ENCODE measurements at places on chromosomes 1 and 21.

GRCh38 chr21:45998871-45999580, 17.5 kb downstream of the COL6A1 start:
- no peak for DNase-seq

GRCh38 chr1:10361515-10361914, 37.3 kb upstream of the PGD start:
- DNase-seq, result no peak

GRCh38 chr1:200262326-200262965, 147.4 kb downstream of the ZNF281 start:
- DNase-seq, result no peak

- no peak for DNase-seq
These were observed 74.1 kb downstream of the AJAP1 start for GRCh38 chr1:4728319-4729089.

GRCh38 chr1:164712131-164713036, 153.4 kb downstream of the PBX1 start:
- DNase-seq, result peak; percentile 65

DNA sequence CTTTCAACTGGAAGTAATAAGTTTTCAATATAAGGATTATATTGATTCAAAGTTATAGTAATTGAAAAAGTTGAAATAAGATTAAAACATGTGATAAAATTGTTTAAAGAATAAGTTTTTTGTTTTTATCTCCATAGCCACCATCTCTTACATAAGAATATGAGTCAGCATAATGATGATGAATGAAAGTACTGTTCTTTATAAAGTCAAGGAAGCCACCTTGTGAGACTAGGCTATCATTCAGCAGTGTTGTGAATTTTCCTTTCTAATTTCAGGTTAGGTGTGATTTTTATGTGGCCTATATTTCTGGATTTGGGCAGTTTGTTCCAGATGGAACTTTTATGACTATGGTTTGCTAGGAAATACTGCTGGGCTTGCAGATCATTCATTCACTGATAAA, 22.4 kb upstream of the ASB17 start:
- no peak for DNase-seq

DNA sequence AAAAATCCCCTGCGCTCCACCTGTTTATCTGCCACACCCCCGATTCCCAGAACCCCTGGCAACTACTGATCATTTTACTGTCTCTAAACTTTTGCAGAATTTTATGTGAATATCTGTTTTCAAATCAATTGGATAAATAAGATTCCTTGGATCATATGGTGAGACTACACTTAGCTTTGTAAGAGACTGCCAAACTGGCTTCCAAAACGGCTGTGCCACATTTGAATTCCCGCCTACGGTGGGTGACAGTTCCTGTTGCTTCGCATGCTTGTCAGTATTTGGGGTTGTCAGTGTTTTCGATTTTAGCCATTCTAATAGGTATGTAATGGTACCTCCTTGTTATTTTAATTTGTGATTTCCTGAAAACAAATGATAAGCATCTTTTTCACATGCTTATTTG, 22.7 kb upstream of the FMN2 start:
- DNase-seq, result no peak

DNA sequence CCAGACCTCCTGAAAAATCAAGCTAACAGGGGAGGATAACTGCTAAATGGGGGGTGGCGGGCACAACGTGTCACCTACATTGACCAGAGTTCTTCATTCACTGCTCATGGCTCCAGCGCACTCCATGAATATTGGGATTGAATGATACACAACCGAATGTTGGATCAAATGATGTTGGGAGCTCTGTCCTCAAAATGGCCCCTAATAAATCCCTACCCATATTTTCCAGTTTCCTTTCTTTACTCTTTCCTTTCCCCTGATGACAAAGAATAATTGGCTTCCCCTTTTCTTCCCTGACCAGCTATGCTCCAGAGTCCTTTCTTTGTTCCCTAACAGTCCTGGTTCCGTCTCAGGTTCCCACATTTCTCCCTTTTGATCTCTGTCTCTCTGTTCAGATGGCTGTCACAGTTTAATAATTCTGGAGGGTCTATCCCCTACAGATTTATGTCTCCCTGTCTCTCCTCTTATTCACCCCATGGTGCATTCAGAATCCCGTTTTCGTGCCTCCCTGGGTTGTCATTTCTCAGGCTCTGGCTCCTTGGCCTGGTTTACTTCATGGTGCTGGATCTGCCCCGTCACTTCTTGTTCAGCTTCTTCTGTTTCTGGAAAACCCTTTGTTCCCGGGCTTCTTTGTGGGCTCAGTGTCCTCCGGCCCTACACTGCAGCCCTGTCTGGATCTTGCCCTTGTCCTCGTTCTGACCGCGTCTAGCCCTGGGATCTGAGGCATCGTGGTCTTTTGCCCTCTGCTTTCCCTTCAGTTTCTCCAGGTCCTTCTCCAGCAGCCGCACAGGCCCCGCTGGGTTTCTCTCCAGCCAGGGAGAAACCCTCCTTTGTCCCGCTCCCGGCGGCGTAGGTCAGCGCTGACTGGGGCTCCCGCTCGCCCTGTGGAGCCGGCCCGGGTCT, 78.3 kb downstream of the NDUFS5 start:
- peak; percentile 48 for DNase-seq

GRCh38 chr1:53641481-53642214, 97.3 kb downstream of the GLIS1 start:
- no peak for DNase-seq

DNA sequence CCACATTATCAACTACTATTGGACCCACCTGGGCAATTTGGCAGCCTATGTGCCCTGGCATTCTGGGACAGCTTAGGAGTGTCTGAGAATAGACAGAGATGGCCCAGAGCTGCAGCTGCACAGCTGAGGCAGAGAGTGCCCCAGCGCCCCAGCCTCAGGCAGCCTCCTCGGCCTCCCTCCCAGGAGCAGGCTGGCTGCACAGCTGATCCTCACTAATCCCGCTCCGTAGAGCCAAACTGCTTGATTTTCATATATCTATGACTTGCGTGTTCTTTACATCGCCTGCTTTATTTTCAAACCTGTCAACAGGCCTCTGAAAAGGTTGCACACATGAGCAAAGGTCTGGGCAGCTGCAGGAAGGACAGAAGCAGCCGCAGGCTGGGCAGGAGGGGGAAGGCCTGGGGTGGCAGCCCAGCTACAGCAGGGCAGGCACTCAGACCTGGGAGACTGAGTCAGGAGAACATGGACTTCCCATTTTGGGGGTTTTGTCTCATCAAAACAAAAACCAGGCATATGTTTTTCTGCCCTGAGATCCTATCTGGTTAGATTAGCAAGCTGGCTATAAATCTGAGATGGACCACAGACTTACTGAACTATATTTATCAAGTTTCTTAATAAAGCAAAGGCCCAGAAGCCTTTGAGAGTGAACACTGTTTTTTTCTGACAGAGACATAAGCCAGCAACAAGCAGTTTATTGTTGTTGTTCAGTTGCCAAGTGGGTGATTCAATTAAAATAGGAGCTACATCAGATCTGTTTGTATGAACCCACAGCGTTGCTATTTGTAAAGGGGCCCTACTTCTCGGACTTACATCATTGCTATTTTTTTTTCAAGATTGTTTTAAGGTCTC, 301.8 kb upstream of the DUSP10 start:
- no peak for DNase-seq

DNA sequence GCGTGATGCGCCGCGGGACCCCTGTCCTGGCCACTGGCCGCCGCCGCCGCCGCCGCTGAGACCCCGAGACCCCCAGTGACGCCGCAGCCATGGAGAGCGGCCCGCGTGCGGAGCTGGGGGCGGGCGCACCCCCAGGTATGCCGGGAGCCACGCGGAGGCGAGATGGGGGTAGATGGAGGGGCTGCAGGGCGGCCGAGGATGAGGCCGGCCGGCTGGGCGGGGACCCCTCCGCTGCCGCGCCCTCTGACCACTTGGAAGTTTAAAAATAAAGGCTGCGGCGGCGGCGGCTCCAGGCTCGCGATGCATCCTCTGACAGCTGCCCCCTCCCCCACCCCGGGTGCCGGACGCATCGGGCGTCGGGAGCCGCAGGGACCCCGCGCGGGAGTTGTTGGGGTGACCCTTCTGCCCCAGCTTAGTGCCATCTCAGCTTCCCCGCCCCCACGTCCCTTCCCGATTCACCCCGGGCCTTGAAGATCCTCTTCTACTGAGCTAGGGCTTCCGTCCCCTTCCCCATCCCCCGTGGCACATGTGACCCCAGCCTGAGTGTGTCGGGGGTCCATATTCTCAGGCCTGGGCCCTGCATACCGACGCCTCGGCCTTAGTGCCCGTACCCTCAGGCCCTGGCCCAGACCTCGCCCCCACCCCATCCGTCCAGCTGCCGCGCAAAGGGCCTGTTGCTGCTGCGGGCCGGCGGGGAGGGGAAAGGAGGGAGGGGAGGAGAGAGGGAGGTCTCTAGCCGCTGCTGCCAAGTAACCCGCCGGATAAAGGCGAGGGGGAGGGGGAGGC, 562 bp downstream of the MAP7D1 start:
- peak; percentile 53 for DNase-seq

DNA sequence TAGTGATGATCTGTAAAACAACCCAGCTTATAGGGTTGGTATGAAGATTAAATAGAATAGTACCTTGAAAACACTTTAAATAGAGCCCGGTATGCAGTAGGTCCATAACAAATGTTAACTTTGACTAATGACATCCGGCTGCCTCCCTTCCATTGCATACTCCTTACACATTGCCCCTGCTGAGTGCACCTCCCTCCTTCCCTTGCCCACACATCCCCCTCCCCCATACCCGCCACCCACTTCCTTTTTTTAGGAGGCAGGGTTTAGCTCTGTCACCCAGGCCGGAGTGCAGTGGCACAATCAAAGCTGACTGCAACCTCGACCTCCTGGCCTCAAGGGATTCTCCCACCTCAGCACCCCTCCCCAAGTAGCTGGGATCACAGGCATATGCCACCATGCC, 24.4 kb upstream of the ZC3H12A start:
- no peak for DNase-seq

GRCh38 chr1:64396817-64397216, 73.1 kb upstream of the CACHD1 start:
- DNase-seq, result no peak

DNA sequence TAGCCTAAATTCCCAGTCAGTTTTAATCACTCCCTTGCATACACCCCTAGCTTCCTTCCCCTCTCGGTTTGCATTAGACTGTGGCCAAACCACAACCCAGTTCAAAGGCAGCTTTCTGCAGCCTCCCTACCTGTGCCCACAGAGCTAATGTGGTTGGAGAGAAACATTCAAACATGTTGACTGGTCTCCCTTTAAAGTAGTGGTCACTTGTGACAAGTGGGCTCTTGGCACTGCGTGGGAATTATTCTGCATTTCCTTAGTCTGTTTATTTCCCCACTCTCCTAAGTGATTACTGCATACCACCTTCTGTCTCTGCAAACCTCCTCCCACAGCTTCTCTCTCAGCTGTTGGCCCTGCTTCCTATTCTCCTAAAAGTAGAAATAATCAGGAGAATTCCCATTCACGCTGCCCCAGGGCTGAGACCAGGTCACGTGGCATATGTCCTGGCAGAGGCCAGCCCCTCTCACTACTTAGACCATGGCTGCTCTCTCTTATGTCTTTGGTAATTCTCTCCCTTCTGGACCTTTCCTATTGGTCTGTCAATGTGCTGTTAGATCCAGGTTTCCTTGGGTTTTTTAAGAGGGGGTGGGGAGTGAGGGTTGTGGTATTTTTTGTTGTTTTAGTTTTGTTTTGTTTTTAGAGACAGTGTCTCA, 38.4 kb upstream of the CD101 start:
- no peak for DNase-seq

DNA sequence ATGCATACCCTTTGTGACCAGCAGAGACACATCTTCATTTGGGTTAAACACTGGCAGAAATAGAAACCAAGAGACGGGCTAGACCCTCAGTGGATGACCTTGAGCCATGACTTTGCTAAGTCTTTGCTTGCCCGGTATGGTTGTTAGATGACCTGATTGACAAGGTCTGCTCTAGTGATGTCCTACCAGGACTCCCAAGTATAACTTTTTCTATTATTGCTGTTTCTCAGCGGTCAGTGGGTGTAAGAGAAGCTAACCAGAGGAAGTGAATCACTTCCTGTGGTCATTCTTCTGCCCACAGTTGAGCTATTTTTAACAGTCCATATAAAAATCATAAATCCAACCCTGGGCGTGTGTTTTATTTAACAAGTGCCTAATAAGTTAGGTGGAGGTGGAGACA, 126.2 kb upstream of the ETS2 start:
- no peak for DNase-seq

GRCh38 chr1:74780594-74780993, 47.6 kb downstream of the TYW3 start:
- DNase-seq, result no peak

GRCh38 chr1:234892642-234893041, 236.0 kb downstream of the TOMM20 start:
- DNase-seq, result no peak

DNA sequence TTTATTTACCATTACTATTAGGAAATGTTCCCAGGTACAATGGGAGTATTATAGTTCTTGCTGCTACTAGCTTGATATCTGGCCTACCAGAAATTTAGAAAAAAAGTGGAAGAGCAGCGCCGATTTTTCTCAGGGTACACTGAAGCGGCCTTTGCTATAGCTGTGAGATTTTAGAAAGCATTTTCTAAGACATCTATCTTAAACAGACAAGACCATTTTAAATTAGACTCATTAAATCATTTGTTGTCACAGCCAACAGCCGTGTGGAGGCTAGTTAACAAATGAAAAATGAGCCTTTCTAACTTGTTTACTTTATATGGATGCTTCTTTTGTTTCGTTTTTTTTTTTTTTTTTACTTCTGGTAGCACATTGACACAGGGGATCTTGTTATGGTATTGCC, 183.2 kb upstream of the ZRANB2 start:
- DNase-seq, result no peak

DNA sequence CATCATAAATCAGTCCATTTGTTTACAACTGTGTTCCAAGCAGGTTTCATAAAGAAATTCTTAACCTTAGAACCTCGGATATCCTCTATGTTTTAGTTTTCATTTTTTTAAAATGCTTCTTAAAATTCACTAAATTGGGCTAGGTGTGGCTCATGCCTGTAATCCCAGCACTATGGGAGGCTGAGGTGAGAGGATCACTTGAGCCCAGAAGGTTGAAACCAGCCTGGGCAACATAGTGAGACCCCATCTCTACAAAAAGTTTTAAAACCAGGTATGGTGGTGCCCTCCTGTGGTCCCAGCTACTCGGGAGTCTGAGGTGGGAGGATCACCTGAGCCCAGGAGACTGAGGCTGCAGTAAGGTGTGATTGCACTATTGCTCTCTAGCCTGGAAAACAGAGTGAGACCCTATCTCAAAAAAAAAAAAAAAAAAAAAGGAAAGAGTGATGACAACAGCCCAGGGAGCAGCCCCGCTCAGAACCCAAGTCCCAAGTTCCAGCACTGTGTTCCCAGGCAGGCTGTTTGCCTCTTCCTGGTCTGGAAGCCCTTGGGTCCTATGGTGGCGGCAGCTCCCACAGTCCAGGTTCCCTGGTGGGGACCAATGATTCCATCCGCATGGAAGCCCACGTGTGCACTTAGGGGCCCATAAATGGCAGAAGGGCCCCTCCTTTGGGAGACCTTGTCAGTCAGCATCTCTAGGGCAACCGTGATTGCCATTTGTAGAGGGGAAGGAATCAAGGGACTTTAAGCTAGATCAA, 24.7 kb upstream of the SPSB1 start:
- no peak for DNase-seq
